ENCODE measurements at places on chromosomes 6 and 20.

- DNase-seq: no peak
These were observed 87.7 kb downstream of the TFAP2C start for GRCh38 chr20:56716806-56717205.

DNA sequence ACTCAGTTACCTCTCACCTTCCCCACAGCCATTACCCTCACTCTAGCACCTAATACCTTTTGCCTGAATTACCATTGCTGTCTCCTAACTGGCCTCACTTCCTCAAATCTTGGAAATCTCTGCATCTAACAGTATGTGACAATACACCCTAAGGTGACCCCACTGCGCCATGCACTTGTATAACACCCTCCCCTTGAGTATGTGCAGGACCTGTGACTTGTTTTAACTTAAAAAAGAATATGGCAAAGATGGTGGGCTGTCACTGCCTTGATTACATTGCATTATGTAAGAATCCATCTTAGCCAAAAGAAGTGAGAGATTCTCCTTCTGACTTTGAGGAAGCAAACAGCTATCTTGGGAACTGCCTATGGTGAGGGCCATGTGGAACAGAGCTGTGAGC is 29.9 kb upstream of the PKHD1 start:
- DNase-seq: no peak

DNA sequence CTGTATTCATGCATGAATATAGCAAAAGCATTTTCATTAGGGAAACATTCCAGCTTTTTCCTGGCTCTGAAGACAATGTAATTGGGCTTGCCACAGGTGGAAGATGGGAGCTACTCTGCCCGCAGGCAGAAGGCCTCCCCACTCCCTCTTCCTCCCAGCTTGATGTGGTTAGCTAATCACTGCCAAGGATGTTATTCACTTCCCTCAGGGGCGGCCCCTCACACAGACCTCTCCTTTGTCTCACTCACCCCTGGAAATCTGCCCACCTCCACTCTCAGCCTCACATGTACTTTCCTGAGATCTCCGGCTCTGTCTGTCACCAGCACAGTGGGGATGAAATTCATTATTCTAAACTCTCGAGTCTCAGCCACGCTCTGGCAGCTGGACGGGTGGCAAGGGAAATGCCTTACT is 100.7 kb downstream of the ANKRD60 start:
- no peak for DNase-seq

DNA sequence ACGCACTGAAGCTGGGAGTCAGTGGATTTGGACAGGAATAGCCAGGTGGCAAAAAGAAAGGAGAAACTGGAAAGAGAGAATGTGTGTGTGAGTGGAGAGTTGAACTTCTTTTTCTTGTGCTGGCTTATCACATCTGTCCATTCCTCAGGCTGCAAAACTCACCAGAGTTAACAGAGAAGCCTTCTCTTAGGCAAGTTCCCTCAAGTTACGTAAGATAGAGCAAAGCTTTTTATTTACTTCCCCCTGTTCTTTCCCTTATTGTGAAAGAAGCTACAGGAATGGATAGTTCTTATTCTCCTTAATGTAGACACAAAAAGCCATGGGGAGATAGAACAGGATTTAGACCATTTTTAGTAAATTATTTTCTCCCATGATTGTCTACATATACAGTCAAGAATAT is 188.6 kb downstream of the BMP2 start:
- no peak for DNase-seq

- DNase-seq: no peak
These were observed 35.2 kb upstream of the MRGBP start for GRCh38 chr20:62760856-62761758.

GRCh38 chr6:108592371-108593337 is 31.9 kb downstream of the FOXO3 start:
- DNase-seq: no peak

GRCh38 chr20:24378661-24379483 is 90.6 kb upstream of the SYNDIG1 start:
- no peak for DNase-seq

DNA sequence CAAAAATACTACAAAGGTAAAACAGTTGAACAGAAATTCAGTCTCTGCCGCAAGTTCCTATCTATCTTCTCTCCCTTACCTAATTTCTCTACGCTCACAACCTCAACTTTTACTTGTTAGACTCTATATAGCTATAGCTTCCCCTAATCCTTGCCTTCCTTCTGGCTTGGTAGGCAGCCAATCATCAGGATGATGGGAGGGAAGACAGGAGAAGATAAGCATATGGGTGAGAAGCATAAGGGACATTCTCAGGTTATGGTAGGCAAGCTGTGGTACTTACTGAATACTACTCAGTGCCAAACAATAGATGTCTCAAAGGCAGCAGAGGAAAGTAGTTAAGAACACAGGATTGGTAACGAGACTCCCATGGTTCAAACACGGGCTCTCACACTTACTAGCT is 7.8 kb downstream of the CCNC start:
- no peak for DNase-seq

DNA sequence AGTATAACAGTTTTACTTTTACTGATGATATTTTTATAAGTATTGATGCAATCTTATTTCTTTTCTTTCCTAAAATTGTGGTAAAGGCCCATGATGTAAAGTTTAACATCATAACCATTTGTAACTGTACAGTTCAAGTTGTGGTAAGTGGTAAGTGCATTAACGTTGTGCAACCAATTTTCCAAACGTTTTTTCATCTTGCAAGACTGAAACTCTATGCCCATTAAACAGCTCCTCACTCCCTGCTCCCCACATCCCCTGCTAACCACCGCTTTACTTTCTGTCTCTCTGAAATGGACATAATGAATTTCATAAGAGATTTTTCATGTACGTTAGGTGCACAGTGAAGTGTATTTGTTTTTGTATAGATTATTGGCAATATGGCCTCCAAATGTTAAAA is 106.0 kb downstream of the PACRG start:
- DNase-seq: no peak

DNA sequence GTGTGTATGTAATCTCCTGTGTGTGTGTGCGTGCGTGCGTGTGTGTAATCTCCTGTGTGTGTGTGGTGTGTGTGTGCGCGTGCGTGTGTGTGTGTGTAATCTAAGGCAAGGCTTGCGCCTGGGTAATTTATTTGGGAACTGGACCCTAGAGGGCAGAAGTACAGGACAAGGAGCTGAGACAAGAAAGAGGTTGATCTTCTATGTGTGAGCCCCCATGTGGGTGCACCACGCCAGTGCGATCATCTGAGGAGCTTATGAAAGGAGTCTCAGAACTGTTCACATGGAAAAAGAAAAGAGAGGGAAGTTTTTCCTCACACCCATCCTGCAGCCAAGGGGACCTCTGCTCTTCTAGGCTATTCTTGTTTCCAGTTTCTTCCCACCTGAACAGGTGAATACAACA is 220.1 kb upstream of the GGTLC1 start:
- no peak for DNase-seq

GRCh38 chr6:4574007-4574406 is 202.2 kb upstream of the CDYL start:
- DNase-seq: peak; percentile 61

GRCh38 chr20:1824834-1825233 is 70.4 kb upstream of the SIRPA start:
- no peak for DNase-seq

DNA sequence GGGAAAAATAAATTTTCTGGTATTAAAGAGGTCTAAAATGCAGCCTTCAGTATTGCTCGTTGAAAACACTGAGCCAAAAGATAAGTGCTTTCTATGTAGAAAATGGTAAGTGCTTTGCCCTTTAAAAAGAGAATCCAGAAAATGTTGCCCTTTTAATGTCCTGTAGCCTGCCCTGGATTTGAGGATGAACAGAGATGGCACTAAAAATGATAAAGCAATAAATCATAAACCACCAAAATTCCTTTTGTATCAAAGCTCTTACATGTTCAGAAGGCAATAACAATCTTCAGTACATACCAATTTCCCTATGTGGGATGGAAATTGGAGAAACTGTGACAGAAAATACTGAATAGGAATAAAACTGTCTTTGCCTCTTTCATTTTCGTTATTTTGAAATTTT is 405.8 kb downstream of the PHF3 start:
- no peak for DNase-seq

- no peak for DNase-seq
These were observed 59.6 kb downstream of the SPTLC3 start for GRCh38 chr20:13068336-13068735.

DNA sequence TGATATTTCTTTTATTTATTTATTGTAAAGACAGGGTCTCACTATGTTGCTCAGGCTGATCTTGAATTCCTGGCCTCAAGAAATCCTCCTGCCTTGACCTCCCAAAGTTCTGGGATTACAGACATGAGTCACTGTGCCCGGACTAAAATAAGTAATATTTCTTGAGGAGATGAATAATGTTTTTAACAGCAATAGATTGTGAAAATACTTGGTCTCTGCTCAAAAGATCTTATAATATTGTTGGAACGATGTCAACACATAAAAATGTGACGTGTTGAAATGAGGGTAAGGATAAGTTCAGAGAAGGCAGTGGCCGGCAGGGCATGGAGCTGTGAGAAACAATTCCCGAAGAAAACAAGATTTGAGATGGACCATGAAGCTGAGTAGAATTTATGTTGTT is 178.7 kb downstream of the GJA1 start:
- no peak for DNase-seq

GRCh38 chr20:47160240-47160639 is 196.3 kb downstream of the ZMYND8 start:
- no peak for DNase-seq
